ENCODE measurements at places on chromosomes 3 and 15.

DNA sequence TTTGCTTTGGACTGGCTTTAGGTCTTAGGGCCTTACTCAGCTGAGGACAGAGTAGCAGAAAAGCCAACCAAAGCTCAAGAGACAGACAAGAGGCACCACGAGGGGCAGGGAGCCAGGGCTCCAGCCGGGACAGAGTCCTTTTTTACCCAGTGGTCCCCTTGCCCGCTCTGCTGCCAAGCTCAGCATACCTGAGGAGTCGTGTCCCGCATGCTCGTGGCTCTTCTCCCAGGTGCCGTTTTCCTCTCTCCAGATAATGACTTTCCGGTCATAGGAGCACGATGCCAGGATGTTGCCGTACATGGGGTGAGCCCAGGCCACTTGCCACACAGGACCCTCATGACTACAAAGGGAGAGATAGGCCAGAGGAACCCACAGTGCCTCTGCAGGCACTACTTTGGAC lies 8.5 kb downstream of the SEC13 start:
- no peak for DNase-seq

- no peak for DNase-seq
These were observed 724.1 kb downstream of the GRM7 start for GRCh38 chr3:7585052-7585451.

DNA sequence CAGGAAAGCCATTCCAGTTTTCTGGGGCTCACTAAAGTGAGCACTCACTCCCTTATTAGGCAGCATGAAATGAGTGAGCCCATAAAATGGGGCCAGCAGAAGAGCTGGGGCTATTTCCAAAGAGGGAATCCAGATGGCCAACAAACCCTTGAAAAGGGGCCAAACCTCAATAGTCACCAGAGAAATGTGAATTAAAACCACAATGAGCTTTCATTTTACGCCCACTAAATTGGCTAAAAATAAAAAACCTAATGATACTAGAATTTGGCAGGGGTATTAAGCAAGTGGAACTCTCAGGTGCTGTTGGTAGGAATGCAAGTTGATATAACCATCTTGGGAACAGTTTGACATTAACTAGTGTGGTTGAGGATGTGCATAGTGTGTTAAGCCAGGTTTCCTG lies 42.1 kb upstream of the RAF1 start:
- DNase-seq = peak; percentile 88

DNA sequence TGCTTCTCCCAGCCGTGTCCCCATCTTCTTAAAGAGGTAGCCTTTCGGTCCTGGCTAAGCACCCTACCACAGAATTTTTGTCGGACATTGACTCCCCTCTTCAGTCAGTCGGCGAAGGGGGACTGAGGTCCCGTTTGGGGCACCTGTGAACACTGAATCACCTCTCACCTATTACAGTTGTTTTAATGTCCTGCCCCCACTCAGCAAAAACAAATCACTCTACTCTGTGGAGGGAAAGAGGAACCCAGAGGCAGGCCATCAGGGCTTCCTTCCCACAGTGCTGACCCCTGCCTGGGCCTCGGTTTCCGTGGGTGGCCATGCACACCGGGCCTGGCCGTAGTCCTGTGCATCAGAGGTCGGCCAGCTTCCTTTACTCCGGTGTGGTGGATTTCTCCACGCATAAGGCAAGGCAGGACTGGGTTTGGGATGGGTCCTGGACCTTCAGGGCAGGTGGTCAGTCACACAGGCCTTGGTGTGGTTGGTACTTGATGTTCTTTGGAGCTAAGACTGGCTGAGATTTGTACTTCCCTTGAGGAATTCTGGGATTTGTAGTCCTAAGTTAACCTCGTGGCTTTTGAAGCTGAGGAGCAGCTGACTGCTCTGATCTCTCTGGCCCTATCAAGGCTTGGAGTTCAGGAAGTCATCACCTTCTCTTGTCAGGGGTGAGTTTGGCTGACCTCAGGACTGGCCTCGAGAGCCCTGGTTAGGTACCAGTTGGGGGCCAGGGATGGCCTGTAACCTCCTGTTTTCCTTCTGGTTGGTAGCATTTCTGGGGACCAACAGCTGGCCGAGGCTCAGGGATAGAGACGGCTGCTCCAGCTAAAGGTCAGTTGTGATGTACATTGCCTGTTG lies 627 bp upstream of the FAM131A start:
- peak; percentile 68 for DNase-seq

DNA sequence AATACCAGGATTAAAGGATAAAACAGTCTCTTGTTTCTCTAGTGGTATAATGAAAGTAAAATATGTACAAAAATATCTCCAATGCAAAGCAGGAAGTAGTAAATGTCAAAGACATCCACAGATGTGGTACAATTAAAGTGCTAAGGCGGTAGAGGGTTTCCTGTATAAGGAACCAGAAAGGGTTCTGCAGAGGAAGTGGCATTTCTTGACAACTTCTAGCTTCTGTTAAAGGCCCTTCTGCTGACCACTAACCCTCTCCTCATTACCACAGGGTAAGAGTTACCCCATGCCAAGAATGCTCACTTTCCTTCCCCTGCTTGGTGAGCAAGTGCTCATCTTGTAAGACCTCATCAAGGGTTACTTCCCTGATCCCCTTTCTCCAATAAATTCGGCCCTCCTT lies 883.6 kb upstream of the NR2F2 start:
- no peak for DNase-seq

GRCh38 chr3:12518261-12519028 lies 26.9 kb downstream of the MKRN2OS start:
- DNase-seq = no peak

GRCh38 chr3:39263576-39263975 lies 16.3 kb downstream of the CX3CR1 start:
- no peak for DNase-seq

- DNase-seq = peak; percentile 35
These were observed at the start of gene MAGEL2 for GRCh38 chr15:23647421-23648370. MAGEL2 (minus strand) TSS chr15:23647867; CDS start chr15:23647742, 125 bp downstream.

- no peak for DNase-seq
These were observed 119.1 kb downstream of the OPA1 start for GRCh38 chr3:193711964-193712598.

DNA sequence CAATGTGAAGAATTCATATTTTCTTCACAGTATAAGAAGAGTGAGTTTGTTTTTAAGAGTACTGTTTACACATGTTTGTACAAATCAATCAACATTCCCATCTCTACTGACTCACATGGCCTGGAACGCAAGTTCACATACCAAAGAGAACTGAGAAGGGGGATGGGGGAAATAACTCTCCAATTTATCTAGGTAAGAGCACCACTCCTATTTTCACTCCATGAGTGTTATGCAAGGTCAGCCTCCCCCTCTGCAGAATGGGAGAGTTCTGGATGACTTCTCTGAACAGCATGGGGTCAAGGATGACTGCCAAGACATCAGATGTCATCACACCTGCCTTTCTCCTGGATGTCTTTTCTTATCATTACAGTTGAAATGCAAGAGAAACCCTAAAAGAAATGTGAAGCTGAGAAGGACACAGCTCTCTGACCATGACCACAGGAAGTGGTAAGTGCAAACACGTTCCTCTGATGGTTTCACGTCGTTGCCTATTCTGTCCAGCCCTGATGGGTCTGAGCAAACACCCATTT lies 95.2 kb downstream of the SEMA6D start:
- DNase-seq = peak; percentile 18

- peak; percentile 57 for DNase-seq
These were observed 121.3 kb upstream of the ZNF717 start for GRCh38 chr3:75906555-75907112.

DNA sequence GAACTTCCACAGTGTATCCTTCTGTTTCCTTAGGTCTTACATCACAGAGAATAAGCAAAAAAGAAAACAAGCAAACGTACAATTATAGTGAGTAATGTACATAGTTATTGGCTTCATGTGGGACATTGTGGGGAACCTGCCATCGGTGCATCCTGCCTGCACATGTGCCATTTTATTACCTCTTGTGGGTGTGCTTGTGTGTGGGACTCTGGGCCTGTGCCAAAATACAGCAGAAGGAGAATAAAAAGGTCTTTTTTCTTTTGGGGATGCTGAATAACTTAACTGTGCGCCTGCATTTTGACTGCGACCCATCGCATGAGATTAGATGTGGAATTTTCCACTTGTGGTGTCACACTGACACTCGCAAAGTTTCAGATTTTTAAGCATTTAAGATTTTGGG lies 169.6 kb upstream of the DCBLD2 start:
- no peak for DNase-seq

DNA sequence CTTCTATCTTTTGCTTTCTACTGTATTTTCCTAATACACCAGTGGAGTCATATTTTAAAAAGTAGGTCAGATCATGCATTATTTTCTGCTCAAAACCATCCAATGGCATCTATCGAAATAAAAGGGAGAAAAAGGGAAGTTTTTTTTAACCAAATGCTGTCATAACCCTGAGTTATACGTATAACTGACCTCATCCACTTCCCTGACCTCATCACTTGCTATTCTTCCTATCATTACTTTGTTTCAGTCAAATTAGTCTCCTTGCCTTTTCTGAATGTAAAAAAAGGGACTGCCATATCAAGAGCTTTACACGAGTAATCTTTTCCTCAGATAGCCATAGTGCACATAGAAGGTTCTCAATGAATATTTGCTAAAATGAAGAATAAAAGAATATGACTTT lies 1383.6 kb downstream of the ZPLD1 start:
- no peak for DNase-seq

DNA sequence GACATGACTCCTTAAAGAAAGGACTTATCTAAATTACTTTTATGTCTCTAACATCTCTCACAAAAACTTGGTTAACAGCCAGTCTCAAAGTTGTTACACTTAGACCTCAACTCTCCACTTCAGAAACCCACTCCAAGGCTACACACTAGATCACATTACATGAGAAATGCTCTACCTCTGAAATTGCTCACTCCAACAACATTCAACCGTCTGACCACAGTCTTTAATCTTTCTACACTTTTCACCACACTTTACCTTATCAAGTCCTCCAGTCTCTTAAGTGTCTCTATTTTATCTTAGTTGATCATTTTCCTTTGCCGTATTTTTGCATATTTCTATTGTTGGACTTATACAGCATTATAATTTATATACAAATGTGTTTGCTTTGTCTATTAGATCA lies 5.8 kb downstream of the SLC12A6 start:
- DNase-seq = no peak
